Ammon's horn (tissue), 1 donor: ENCODE measurements at places on chromosomes 2 and 18.

- DNase-seq = no peak
Observed at GRCh38 chr2:232889876-232890401, 19.9 kb downstream of the SNORC start.

GRCh38 chr2:99708231-99708630 is 218.4 kb upstream of the REV1 start:
- no peak for DNase-seq

DNA sequence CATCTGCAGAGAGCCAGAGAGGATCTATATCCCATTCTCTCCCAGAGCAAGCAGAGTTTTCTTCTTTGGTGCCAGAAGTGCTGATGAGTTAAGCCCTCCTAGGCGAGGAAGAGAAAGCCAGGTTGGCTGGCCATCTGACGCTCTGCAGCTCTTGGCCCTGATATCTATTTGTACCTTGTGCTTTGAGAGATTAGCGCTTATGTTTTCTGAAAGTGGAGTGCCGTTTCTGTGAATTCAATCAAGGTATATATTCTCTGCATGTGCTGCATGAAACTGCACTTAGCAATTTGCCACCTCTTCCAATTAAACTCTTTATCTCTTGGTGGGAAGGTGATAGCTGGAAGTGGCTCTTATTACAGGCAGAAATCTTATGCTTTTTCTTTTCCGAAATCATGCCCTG is 177.5 kb downstream of the LPIN1 start:
- no peak for DNase-seq

GRCh38 chr2:240438810-240439697 is 3.6 kb downstream of the GPC1 start:
- peak; percentile 33 for DNase-seq

- no peak for DNase-seq
Observed at GRCh38 chr2:74742471-74742870, 88.4 kb downstream of the SEMA4F start.

- DNase-seq = no peak
Observed at GRCh38 chr2:233492078-233492477, 74.5 kb downstream of the USP40 start.

GRCh38 chr2:17821535-17822444 is 5.5 kb downstream of the MSGN1 start:
- no peak for DNase-seq

GRCh38 chr2:108588070-108588668 is 53.9 kb downstream of the LIMS1 start:
- no peak for DNase-seq

DNA sequence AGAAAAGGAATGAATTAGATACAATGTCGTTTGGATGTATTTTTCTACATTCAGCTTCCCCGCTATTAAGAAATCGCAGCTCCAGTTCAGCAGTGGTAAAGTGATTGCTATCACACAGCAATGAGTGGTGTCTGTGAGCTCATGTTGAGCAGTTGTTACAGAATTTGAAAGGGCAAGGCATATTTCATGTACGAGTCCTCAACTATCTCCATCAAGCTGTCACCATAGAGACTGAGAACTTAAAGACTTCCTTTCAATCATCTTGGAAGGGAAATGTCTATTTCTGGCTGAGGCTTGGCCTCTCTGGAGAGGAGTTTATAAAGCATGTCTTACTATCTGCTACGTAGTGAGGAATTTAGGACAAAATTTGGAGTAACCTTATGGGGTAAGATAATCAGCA is 24.4 kb upstream of the FAM117B start:
- DNase-seq = no peak

- no peak for DNase-seq
Observed at GRCh38 chr18:60248336-60249330, 123.9 kb downstream of the MC4R start.

GRCh38 chr2:160321006-160321405 is 120.9 kb upstream of the ITGB6 start:
- no peak for DNase-seq

GRCh38 chr2:201915446-201915845 is 109.1 kb downstream of the CDK15 start:
- DNase-seq = no peak

GRCh38 chr2:187612857-187613256 is 58.6 kb upstream of the TFPI start:
- DNase-seq = no peak

DNA sequence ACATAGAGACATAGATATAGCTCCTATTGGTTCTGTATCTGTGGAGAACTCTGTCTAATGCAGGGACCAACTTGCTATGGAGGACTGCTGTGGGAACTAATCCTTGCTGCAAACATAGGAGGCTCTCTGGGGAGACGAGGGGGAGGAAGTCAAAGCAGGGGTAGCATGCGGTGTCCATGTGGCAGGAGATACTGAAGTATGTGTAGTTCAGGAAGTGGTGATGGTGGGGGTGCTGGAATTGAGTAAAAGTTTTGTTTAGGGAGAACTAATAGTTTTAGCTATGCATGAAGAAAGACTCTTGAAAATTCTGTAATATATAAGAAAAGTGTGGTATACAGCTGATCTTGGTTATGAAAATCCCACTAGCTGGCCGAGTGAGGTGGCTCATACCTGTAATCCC is 62.0 kb downstream of the ANKRD44 start:
- DNase-seq = peak; percentile 78

- no peak for DNase-seq
Observed at GRCh38 chr2:69131983-69132675, 119.2 kb downstream of the ANTXR1 start.

DNA sequence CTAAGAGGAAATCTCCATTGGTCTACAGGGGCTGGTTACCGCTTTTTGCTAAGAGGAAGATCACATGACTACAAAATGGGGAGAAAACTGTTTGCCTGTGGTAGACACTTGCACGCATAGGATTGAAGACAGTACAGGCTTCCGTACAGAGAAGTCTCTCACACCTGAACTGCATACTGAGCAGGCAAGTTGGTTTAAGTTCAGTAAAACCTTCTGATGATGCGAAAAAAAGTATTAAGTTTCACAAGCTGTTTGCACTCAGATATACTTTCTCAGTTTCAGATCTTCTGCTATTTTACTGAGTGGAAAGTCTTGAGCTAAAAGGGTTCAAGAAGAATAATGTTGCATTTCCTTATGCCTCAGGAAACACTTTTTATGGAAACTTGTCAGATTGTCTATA is 292.2 kb upstream of the MC4R start:
- DNase-seq = no peak

- no peak for DNase-seq
Observed at GRCh38 chr2:201735486-201735885, 37.0 kb upstream of the MPP4 start.

- no peak for DNase-seq
Observed at GRCh38 chr2:100812573-100812972, 7.4 kb upstream of the NPAS2 start.

DNA sequence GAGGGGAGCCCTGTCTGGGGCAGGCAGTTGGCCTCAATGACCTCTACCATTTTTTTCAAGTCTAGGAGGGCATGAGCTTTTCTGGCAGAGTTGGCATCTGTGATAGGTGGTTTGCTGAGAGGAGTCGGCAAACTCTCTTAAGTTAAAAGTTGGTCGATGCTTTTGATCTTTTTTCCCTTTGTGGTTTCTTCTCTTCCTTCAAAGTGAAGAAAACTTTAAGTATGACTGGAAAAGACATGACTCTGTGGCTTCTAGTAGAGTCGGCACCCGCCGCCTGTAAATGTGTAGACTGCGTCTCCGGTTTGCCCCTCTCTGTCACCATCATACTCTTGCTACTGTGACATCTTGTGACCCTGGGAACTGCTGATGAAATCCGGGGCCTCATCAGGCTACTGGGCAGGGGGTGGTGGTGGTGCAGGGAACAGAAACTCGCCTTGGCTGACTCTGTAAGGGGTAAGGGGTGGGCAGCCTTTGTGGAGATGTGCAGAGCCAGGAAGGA is 21.1 kb downstream of the INPP5D start:
- DNase-seq = peak; percentile 53

DNA sequence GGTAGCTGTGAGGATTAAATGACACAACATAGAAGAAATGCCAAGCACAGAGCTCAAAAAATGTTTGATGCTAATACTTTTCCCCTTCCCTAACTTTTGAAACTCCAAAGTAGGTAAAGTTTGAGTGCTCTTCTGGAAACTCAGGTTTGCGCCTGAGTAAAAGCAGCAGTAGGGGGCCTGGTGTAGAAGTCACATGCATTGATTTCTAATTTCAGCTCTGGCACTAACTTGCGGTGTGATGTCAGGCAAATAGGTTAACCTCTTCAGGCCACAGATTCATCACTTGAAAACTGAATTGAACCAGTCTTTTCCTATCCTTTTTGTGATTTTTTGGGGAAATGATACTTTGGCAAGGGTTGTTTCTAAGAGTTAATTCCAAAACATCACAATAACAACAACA is 27.2 kb downstream of the LHCGR start:
- DNase-seq = no peak

GRCh38 chr2:65918760-65919187 is 486.4 kb upstream of the SPRED2 start:
- DNase-seq = no peak

GRCh38 chr2:209499069-209499468 is 75.2 kb downstream of the MAP2 start:
- no peak for DNase-seq

DNA sequence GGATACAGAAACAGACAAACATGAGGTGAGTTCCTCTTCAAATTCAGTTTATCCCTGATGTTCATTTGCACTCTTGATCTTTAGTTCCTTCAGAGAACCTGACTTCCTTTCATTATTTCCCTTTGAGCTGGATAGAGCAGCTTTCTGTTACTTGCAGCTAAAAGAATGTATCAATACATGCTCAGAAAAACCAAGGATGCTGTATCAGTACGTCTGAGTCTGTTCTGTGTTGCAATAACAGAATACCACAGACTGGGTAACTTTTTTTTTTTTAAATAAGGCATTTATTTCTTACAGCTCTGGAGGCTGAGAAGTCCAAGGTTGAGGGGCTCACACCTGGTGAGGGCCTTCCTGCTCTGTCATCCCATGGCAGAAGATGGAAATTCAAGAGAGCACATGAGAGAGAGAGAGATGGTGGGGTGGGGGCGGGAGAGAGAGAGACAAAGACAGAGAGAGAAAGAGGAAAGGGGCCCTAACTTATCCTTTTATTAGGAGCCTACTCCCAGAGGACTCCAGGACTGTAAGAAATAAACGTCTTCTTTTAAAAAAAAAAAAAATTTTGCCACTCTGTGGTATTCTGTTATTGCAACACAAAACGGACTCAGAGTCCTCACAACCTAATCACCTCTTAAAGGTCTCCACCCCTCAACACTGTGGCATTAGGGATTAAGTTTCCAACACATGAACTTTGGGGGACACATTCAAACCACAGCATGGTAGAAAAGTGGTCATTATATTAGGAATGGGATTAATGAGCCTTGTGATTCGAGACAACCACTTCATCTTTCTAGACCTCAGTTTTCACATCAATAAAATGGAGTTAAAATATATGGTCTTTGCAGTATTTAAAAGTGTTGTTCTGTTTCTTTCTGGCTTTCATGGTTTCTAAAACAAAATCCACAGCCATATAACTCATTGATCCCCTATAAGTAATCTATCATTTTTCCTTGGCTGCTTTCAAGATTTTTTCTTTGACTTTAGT is 18.4 kb upstream of the SELENOI start:
- DNase-seq = no peak

GRCh38 chr18:27449104-27449503 is 264.0 kb upstream of the CHST9 start:
- DNase-seq = no peak

GRCh38 chr18:56937874-56938430 is 208.9 kb upstream of the BOD1L2 start:
- no peak for DNase-seq

DNA sequence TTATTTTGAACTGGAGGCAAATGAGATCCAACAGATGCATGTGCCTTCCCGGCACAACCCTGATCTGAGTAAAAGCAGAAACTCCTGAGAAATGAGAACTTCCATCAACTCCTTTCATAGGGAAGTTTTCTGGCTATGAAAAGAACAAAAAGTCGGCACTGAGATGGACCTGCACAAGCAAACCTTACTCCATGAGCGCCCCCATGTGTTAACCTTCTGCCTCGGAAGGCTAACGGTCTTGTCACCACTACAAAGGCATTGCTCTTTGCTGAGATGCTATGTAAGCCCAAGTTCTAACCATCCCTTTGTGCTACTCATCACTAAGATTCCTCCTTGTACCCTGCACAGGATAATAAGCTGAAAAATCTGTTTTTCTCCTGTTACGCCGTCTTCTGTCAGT is 57.3 kb upstream of the SULT1C3 start:
- no peak for DNase-seq

- DNase-seq = peak; percentile 15
Observed at GRCh38 chr2:206328974-206329373, 54.5 kb downstream of the ZDBF2 start.

DNA sequence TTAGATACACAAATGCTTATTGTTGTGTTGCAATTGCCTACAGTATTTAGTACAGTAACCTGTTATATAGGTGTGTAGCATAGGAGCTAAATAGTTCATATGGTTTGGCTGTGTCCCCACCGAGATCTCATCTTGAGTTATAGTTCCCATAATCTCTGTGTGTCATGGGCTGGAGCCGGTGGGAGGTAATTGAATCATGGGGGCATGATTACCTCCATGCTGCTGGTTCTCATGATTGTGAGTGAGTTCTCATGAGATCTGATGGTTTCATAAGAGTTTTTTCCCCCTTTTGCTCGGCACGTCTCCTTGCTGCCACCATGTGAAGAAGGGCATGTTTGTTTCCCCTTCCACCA is 190.5 kb upstream of the SESTD1 start:
- DNase-seq = no peak

DNA sequence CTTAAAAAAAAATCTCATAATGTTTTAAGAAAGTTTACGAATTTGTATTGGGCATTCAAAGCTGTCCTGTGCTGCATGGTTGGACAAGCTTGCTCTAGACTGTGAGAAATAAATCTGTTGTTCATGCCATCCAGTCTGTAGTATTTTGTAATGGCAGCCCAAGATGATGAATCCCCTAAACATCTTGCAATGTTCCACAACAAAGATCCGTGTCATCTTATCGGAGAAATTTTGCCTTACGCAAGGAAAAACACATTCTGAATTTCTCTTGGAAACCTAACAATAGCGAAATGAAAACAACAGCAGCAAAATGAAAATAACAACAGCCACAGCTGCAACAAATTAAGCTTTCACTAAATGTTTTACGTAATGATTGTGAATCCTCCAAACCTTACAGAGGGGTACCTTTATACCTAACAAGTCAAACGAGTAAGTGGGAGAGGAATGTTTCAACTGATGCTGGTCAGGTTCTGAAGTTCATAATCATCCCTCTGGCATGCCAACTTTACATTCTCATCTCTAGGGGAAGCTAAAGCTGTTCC is 76.1 kb upstream of the RNU4ATAC start:
- no peak for DNase-seq

- DNase-seq = no peak
Observed at GRCh38 chr18:2981212-2981728, 31.7 kb downstream of the LPIN2 start.

GRCh38 chr2:234535464-234535863 is 38.6 kb upstream of the ARL4C start:
- DNase-seq = no peak

GRCh38 chr18:27311114-27311513 is 126.0 kb upstream of the CHST9 start:
- no peak for DNase-seq

GRCh38 chr2:28764909-28765711 is 13.5 kb downstream of the PPP1CB start:
- no peak for DNase-seq

GRCh38 chr2:98572676-98573075 is 35.6 kb downstream of the COA5 start:
- DNase-seq = peak; percentile 28
